GM04503 (cell line): ENCODE measurements at places on chromosomes 2 and 18.

- no peak for DNase-seq
Observed at GRCh38 chr2:239660390-239661230, 259.8 kb upstream of the HDAC4 start.

- DNase-seq, result no peak
Observed at GRCh38 chr2:240482141-240482540, 46.7 kb downstream of the GPC1 start.

DNA sequence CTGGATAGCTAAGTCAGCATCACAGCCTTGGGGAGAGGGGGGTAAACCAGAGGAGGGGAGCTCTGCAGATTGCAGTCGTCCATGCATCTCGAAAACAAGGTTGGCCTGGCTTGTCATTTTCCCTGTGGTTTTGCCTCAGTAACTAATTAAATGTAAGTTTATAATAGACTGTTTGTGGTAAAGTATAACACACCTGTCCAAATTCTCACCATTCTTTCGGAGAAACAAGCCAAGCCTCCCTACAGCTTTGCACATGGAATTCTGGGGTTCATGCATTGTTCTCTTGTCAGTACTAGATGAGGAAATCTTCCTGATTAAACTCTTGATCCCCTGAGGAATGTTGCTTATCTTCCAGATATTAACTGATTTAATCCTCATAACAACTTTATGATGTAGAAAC, 1065.2 kb upstream of the FAM98A start:
- DNase-seq, result no peak

- DNase-seq, result no peak
Observed at GRCh38 chr2:236875906-236876505, 209.7 kb upstream of the COPS8 start.

GRCh38 chr2:141957321-141957720, 173.5 kb downstream of the LRP1B start:
- no peak for DNase-seq

GRCh38 chr18:37667836-37668235, 102.2 kb upstream of the CELF4 start:
- DNase-seq, result no peak

DNA sequence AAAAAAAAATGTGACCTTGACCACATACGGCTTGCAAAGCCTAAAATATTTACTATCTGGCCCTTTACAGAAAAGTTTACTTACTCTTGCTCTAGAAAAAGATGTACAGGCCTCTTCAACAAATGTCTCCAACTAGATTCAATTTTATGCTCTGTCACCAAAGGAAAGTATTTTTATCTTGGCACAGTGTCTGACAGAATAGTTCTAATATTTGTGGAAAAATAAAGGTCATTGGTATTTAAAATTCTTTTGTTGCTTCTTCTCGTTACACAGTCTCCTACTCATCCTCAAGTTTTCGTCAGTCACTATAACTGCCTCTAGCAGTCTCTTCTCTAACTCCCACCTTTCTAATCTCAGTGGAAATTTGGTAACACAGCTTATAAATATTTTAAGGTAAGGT, 1.4 kb downstream of the RBKS start:
- peak; percentile 71 for DNase-seq

GRCh38 chr2:128689971-128690370, 371.3 kb upstream of the HS6ST1 start:
- DNase-seq, result no peak

DNA sequence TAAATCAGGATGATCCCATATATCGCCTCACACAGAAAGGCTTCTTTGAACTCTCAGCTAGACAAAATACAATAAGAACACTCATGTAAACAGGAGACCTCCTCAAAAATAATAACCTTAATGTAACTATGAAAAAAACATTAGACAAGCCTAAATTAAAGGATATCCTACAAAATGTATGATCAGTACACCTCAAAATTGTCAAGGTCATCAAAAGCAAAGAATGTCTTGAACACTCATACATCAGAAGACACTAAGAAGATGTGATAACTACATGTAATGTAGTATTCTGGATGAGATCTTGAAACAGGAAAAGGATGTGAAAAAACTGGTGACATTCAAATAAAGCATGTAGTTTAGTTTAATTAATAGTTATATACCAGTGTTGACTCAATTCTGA, 616.8 kb upstream of the ZEB2 start:
- DNase-seq, result no peak

GRCh38 chr2:156323754-156324153, 8.8 kb downstream of the NR4A2 start:
- DNase-seq, result no peak

- no peak for DNase-seq
Observed at GRCh38 chr2:200367155-200367554, 60.7 kb downstream of the SPATS2L start.

GRCh38 chr2:96608469-96609455, 29.4 kb downstream of the KANSL3 start:
- peak; percentile 29 for DNase-seq

- no peak for DNase-seq
Observed at GRCh38 chr18:67428158-67428557, 88.4 kb downstream of the DSEL start.

- peak; percentile 95 for DNase-seq
Observed at GRCh38 chr2:237315170-237315828, 98.7 kb downstream of the COL6A3 start.

DNA sequence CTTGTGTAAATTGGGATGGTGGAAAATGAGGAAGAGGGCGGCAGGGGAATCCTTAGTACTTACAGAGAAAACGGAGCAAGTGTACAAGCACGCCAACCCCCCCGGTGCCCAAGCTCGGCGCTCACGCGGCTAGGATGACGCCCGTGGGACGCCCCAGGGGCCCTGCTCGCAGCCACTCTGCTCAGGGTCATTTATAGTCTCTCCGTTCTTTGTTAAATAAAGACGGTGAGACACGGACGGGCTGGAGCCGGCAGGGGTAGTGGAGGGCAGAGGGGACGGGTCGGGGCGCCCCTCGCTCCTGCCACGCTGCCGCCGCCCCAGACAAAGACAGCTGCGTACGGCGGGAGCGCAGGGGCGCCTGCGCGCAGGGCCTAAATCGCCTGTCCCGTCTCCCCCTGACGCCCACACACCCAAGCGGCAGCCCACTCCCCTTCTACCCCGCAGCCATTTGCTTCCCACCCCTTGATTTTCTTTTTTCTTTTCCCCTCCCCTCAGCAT, 37.8 kb downstream of the PCBP1 start:
- DNase-seq, result no peak

GRCh38 chr2:168009900-168010299, 237.5 kb downstream of the STK39 start:
- no peak for DNase-seq

DNA sequence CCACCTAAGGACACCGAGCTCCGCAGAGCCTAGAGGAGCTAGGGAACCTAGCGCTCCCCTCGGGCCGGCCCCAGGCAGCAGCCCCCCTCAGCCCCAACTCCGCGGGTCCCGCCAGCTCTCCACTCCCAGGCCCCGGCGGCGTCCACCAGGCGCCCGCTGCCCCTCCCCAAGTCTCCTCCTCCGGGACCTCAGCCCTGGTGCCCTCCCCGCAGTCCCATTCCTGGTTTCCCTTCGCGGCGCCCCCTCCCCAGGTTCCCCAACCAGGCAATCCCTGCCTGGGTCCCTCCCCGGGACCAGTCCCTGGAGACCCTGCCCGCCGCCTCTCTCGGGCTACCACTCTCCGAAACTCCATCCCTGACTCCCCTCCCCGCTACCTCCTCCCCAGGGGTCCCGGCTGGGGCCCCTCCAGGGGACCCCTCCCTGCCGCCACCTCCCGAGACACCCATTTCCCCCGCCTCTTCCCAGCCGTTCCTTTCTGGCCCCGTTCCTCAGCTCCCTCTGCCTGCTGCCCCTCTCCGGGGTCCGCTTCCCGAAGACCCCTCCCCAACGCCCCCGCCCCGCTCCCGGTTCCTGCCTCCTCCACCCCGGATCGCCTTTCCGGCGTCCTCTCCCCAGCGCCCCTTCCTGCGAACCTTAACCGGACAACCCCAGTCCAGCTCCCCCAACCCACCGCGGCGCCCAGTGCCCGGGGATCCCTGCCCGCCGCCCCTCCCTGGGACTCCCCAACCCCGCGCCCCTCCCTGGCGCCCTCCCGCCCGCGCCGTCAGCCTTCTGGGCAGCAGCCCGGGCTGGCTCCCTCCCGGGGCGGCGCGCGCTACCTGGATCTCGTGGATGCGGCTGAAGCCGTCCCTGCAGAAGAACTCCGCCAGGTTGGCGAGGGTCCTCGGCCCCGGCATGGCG, 678 bp downstream of the CYP27C1 start:
- no peak for DNase-seq

DNA sequence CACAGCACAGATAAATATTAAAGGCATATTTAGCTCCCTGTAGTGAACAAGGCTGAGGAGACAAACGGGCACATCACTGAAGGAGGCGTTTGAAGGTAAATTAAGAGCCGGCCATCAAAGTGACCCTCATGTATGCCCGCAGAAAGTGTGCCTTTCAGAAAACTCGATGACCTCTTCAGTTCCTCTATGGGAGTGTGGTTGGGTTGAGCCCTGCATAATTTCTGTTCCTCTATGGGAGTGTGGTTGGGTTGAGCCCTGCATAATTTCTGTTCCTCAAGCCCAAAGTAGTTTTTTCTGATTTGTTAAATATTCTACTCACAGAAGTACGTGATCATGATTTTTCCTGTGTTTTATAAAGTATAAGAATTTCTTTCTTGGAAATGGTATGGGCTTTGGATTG, 568.5 kb downstream of the TSN start:
- DNase-seq, result no peak

DNA sequence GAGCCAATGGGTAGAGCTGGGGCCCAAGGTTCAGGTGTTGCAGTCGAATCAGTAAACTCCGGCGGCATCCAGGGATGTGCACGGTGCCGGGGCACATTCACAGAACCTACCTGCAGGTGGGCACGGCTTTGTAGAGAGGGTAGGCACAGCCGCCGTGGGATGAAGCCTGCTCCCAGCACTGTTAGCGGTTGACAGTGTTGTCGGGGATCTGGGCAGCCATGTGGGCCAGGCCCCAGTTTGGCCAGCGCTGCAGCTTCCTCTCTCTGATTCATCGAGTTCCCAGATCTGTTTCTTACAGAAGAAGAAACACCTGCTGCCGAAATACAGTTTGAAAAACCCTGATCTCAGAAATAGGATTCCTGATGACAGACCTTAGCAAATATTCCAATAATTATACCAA, 274.8 kb downstream of the AGAP1 start:
- DNase-seq, result no peak

- no peak for DNase-seq
Observed at GRCh38 chr2:72142570-72143440, 4.9 kb downstream of the CYP26B1 start.

DNA sequence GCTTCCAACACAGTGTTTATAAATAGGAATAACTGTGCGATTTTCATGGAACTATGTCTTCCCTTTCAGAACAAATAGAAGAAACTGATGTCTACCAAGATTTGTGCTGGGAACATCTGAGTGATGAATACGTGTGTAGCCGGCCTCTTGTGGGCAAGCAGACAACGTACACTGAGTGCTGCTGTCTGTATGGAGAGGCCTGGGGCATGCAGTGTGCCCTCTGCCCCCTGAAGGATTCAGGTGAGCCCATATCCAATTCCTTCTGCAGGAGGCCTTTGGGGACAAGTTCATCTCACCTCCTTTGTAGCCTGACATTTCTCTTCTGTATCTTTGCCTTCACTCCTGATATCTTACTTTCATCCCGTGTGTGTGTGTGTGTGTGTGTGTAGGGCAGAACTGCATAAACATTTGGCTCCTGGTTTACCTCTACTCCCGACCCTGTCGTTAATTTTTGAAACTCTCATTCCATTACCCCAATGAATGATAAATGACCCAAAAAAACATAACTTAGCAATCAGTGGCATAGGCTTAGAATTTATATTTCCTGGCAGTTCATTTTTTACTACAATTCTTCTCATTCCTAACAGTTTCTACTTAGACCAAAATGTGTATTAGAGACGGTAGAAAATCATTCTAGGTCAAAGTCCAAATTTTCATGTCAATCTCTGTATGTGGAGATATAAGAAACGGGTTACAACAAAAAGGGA, 111.0 kb upstream of the RASGRP3 start:
- DNase-seq, result no peak

DNA sequence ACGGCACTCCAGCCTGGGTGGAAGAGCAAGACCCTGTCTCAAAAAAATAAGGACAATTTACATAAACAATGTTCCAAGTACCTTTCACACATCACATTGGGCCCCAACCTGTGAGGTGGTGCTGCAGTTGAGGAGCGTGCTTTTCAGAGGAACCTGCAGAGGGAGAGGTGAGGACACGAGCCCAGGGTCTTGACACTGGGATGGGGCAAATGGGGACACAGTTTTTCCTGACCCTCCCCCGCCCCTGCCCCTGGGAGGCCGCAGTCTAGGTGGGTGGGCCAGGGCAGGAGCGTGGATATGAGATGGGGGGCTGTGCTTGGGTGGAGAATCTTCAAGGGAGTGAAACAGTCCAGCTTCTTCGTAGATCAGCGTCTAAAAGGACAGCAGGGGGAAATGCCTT, 112.9 kb downstream of the SEPTIN10 start:
- no peak for DNase-seq

- DNase-seq, result no peak
Observed at GRCh38 chr18:58196881-58197872, 153.2 kb downstream of the NEDD4L start.

DNA sequence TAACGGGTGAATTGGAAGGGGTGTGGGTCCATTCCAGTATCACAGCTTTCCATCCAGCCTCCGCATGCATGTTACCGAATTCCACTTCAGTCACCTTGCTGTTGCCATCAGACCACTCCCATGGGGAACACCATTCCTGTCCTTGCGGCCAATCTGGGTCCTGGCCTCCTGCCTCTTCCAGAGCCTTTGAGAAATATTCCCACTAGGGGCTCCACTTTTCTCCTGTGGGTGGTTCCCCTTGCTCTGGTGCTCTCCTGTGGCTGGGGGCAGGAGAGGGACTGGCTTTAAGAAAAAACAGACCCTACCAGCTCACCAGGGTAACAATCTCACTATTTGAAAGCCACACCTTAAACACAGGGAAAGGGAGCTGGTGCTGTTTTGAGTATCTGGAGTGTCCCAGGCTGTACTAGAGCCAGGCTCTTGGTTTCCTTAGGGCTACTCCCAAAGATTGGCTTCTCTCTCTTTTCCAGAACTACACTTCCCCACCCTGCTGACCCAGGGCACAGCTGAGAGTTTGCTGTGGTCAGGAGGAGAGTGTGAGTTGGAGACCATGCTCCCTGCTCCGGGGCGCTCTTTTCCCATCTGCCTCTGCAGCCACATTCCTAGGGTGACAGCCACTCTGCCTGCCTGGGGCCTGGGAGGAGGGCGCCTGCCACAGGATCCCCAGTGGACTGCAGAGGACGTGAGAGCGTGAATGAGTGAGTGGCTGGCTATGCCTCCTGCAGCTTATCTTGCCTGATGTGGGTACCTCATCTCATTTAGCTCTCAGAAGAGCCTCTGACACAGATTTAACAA, 460.8 kb upstream of the HS6ST1 start:
- DNase-seq, result no peak

- no peak for DNase-seq
Observed at GRCh38 chr18:13280070-13280795, 61.7 kb downstream of the LDLRAD4 start.

- DNase-seq, result peak; percentile 29
Observed at GRCh38 chr2:201182650-201183364, at the start of gene CASP10. Gene CASP10, plus strand, starts transcription at chr2:201183141. Its CDS starts 2,637 bp downstream, at chr2:201185778.
